ENCODE measurements at places on chromosomes 1 and 21.

GRCh38 chr1:64246294-64246917, 43.0 kb downstream of the UBE2U start:
- DNase-seq = no peak

DNA sequence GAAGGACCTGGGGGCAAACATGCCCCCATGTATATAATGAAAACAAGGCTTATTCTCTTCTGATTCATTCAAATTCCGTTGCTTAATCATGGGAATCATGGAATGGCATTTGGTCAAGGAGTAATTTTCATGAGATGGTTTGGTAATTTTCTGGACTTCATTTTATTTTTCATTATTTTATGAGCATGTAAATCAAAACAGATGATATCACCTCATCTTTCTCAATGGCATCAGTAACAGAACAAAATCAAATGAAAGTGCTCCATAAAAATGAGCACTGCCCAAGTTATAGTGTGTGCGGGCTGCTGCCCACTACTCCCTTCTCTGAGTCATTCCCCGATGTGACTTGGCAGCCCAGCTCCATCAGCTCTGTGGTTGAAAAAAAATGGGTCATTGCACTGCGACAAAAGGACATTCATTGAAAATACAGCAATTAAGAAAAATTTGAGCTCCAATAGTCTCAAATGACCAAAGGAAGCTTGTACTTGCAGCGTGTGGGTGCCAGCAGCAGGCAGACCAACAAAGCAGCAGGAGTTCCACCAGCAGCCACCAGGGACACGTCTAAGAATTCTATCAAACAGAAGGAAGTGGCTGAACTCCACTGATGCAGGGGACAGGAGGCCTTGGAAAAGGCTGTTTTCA, 84.3 kb upstream of the VAV3 start:
- no peak for DNase-seq

GRCh38 chr1:1144843-1145546, 28.7 kb upstream of the TTLL10 start:
- DNase-seq = no peak

- no peak for DNase-seq
Measured at GRCh38 chr1:91732291-91733107, 153.5 kb downstream of the TGFBR3 start.

GRCh38 chr1:37073854-37074379, 39.6 kb upstream of the GRIK3 start:
- no peak for DNase-seq

- no peak for DNase-seq
Measured at GRCh38 chr1:67479146-67479891, 49.1 kb upstream of the SERBP1 start.

All from stimulated activated CD4-positive, alpha-beta T cell treated with anti-CD3 and anti-CD28 coated beads, Interleukin-12 subunit alpha, Interleukin-12 subunit beta, amount 100 ng/mL, for 4 hours (primary cell).